ENCODE measurements at places on chromosomes 16 and 17.

DNA sequence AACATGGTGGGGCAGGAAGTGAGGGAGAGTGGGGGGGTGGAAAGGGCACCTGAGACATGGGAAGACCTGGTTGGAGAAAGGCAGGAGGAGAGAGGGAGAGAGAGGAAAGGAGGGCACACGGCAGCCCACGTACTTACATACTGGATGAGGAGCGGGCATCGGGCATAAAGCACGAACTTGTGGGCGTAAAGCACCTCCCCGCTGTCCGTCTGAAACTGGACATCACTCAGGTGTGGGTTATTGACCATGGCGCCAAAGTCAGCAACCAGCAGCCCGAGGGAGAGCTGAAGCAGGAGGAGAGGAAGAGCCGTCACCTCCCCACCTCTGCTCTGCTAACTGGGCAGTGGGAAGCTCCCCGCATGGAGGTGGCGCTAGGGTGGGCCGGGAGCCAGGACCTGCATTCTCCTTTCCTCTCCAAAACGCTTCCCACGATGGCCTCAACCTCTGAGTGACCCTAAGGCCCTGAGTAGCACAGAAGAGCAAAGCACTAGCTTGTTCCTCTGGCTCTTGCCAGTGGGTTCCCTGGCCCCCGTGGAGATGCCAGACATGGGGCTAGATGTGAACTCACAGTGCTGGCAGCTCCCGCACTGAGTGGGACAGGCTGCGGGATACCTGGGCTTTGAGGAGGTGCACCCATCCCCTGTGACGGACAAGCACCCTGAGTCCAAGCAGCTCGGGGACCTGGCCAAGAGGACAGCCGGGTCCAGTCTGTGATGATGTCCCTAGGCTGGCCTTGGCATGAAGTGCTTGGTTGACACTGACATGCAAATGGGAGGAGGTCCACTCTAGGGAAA lies 16.9 kb downstream of the SLX4 start:
- DNase-seq, result no peak

- no peak for DNase-seq
These were observed 350.1 kb upstream of the TNRC6C start for GRCh38 chr17:77608431-77608830.

- DNase-seq, result no peak
These were observed 14.3 kb upstream of the TMED6 start for GRCh38 chr16:69365901-69366300.

- no peak for DNase-seq
These were observed 145.3 kb upstream of the PLCG2 start for GRCh38 chr16:81633680-81634379.

GRCh38 chr17:47279062-47279801 lies 25.6 kb downstream of the ITGB3 start:
- DNase-seq, result no peak

DNA sequence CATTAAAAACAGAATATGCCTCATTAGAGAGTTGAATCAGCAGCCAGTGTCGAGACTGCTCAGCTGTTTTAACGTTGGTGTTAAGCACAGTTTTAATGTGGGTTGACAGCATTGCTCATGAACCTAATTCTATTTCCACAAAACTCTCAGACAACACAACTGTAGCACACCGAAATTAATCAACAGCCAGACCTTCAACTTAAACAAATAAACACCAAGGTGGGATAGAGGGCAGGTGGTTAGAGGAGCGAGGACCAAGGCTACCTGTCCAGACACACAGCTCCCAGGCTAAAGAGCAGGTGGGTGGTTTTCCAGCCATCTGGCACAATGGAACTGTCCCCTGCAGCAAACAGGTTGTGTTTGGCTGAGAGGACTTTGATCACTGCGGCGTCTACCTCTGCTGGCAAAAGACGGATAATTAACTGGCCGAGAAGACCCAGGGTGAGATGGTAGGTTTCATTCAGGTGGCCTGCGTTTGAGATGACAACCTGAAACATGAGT lies 69.6 kb upstream of the ATP2A3 start:
- no peak for DNase-seq

DNA sequence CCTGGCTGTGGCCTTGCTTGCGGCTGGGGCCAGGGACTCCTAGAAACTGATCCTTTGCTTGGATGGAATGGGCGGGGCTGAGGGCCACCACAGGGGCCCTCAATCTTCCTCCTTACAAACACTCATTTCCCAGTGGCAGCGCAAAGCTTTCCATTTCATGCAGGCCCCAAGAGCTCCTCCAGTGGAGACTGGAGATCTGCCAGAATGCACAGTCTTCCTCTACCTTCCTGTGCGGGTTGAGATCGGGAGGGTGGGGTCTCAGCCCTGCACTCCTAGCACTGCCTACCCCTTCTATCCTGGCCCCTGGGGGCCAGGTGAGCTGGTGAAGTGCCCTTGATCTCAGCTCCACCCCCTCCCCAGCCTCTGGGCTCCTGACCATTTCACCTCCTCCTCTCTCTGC lies 1.7 kb downstream of the NRN1L start:
- no peak for DNase-seq

DNA sequence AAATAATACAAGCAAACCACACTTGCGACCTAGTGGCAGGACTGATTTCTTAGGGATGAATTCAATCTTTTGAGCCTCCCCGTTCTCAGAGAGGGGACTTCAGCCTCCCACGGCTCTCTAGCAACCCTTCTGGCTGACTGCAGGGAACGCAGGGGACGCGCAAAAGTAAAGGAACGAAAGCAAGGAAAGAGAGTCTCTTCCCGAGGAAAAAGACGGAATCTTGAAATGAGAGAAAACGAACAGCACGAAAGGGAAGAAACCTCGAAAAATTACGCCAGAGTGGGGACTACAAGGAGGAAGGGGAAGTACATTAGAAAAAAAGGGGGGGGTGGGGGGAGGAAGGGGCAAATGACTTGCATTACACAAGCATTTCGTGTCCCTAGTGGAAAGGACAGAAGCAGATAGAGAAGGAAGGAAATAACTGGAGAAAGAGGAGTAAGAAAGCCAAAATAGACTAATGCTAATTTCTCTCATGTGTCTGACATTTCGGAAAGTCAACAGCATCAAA lies 1.2 kb downstream of the GRB2 start:
- peak; percentile 24 for DNase-seq

DNA sequence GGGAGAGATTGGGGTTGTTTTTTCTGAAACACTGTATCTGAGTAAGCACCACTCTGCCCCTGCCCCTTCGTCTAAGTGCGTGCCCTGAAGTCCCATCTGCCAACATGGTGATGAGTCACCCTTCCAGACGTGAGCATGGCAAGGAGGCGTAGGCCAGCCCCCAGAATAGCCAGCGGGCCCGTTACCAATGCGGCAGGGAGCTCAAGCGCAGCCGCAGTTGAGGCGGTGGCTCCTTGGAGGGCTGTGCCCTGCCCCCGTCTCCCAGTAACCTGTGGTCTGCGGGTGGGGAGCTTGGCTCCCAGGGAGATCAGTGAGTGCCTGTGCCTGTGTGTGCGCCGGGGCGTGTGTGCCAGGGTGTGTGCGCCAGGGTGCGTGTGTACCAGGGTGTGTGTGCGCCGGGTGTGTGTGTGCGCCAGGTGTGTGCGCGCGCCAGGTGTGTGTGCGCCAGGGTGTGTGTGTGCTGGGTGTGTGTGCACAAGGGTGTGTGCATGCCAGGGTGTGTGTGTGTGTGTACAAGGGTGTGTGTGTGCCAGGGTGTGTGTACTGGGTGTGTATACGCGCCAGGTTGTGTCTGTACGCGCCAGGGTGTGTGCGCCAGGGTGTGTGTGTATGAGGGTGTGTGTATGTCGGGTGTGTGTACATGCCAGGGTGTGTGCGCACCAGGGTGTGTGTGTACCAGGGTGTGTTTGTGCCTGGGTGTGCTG lies 98.6 kb upstream of the CHMP6 start:
- peak; percentile 24 for DNase-seq

GRCh38 chr16:10967986-10968385 lies 23.6 kb downstream of the CLEC16A start:
- no peak for DNase-seq

DNA sequence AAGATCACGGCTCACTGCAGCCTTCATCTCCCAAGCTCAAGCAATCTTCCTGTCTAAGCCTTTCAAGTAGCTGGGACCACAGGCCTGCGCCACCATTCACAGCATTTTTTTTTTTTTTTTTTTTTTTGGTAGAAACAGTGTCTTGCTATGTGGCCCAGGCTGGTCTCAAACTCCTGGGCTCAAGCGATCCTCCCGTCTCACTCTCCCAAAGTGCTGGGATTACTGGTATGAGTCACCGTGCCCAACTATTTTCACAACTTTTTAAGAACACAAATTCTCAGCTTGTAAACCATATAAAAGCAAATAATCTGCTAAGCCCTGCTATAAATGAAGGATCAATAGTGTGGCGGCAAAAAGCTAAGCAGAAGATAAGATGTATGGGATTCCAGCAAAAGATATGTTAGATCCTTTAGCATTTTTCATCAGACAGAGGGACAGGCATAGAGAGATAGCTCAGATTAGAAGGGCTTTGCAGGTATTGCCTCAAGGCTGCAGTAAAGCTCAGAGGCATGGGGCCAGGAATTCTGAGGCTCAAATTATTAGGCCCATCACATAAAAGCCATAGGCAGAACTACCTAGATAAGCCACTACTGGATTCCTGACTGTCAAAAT lies 55.1 kb downstream of the EMP2 start:
- DNase-seq, result no peak

GRCh38 chr17:43033948-43034881 lies 9.2 kb downstream of the RND2 start:
- no peak for DNase-seq

DNA sequence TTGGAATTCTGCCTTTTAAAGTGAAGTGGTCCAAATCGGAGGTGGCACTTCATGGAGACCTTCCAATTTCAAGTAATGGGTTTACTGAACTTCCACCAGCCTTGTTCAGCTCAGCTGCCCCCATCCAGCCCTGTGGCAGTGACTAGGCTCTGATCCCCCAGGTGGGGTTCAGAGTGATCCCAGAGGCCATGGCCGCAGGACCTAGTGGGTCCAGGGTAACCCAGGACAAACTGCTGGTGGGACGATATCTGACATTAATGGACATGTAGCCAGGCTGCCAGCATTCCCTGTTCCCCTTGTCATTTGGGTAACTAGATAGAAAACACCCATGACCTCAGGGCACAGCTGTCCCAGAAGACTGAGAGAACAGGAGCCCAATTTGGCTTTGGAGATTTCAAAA lies 209.9 kb downstream of the GSG1L start:
- no peak for DNase-seq

- DNase-seq, result no peak
These were observed 372.5 kb upstream of the CDH8 start for GRCh38 chr16:62408760-62409159.

DNA sequence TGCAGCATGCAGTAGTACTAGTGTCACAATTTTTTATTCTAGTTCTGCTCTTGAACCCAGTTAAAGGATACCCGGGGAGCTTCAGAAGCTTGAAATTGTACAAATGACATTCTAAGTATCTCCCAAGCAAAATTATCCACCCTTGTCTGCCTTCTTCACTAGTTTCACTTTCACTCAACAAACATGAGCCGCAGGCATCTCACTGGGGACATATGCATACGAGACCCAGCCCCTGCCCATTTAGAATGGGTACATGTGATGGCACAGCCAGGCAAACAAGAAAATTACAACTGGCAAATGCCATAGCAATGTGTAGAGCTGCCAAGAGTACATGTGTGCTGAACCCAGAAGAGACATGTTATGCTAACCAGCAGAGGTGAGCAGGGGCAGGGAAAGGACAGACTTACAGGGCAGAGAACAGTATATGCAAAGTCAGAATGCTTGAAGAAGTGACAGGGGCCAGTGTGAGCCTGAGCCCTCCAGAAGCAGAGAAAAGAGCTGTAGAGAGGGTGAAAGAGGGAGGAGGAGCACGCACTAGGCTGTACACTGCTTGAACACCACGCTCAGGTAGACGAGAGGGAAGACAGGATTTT lies 8.3 kb downstream of the GINS2 start:
- no peak for DNase-seq

- DNase-seq, result no peak
These were observed 17.0 kb downstream of the MFSD6L start for GRCh38 chr17:8782176-8782575.

DNA sequence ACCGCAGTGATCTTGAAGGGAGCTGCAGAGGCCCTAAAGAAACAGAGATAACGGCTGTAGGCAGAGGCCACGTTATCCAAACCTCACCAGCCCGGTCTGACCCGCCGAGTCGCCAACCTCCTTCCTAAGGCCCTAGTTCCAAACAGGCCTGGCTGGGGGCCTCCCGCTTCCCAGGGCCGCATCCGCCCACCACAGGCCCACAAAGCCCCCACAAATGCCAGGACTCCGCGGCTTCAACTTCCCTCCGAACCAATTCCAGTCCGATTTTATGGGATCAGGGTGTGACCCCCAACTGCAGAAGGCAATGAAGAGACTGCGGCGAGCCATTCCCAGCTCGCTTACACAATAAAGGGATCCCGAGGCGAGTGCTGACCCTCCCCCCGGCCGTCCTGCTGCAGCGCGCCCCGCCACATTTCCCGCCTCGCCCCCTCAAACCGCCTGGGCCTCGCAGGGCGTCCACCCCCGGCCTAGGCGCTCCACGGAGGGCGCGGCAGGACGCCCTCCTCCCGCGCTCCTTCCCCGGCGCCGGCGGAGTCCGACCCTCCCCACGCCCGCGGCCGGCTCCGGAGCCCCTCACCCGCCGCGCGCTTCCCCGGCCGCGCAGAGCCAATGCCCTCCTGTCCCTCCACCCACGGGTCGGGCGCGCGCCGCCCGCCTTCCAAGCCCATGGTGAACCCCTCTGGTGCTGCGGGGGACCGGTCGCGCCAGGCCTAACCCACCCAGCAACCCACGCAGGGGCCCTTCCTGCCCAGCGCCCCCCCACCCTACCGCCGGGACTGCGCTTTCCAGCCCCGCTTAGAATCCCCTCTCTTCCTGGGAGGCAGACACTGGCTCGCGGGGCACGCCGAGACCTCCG lies 926 bp downstream of the MYH10 start:
- DNase-seq, result no peak

GRCh38 chr16:15507301-15507958 lies 73.0 kb downstream of the BMERB1 start:
- DNase-seq, result no peak

GRCh38 chr16:72800524-72801161 lies 247.3 kb downstream of the ZFHX3 start:
- DNase-seq, result no peak

GRCh38 chr17:73262676-73263642 lies 1.3 kb upstream of the CPSF4L start:
- DNase-seq, result no peak

- no peak for DNase-seq
These were observed 5.6 kb upstream of the TUBG2 start for GRCh38 chr17:42653179-42654124.

DNA sequence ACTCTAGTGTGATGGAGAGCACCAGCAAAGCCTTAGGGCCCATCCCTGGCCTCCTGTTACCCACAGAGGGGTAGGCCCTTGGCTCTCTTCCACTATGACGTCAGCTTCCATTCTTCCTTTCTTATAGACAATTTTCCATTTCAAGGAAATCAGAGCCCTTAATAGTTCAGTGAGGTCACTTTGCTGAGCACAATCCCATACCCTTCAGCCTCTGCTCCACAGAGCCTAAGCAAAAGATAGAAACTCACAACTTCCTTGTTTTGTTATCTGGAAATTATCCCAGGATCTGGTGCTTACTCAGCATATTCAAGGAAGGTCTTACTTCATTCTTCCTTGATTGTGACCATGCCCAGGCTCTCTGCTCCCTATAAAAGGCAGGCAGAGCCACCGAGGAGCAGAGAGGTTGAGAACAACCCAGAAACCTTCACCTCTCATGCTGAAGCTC lies at the start of gene CCL8:
Gene CCL8 (plus strand): TSS at position 397 of the 445 bp plus-strand sequence. CDS start 67 bp downstream, outside the sequence.
- no peak for DNase-seq

- no peak for DNase-seq
These were observed 6.2 kb downstream of the ACD start for GRCh38 chr16:67653789-67654402.
